ENCODE measurements at places on chromosomes 5 and 9.

DNA sequence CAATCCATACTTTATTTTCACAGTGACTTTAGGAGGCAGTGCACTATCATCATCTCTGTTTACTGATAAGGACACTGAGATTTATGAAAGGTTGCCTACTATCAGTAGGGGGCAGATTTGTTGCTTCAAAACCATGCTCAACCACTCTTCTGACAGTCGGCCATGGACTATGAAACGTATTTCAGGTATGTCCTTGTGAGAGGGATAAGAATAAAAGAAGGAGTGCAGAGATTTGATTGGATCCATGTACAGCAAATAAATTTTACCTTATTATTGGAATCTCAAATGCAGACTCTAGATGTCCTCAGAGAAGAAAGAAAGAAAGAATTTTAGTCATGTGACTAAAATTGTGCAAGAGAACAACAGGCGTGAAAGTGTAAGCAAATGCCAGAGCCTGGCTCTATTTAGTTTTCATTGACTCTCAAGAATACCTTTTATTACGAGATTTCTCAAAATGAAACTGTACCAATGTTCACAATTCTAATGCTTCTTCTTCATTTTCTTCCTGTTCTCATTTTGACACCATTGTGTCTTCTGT, 296.6 kb upstream of the RASA1 start:
- peak; percentile 10 for DNase-seq

- DNase-seq = no peak
Measured at GRCh38 chr5:67381236-67381880, 184.8 kb upstream of the CD180 start.

- no peak for DNase-seq
Measured at GRCh38 chr9:83336706-83337105, 201.5 kb downstream of the FRMD3 start.

GRCh38 chr5:77972469-77973252, 196.5 kb upstream of the TBCA start:
- DNase-seq = peak; percentile 64

GRCh38 chr5:2181557-2181956, 298.8 kb upstream of the IRX4 start:
- DNase-seq = no peak

GRCh38 chr9:101707721-101708120, 30.7 kb downstream of the GRIN3A start:
- DNase-seq = no peak

- no peak for DNase-seq
Measured at GRCh38 chr5:10233505-10233904, 16.2 kb downstream of the ATPSCKMT start.

GRCh38 chr9:109010746-109011145, 2.6 kb downstream of the CTNNAL1 start:
- no peak for DNase-seq

GRCh38 chr5:159337016-159337955, 7.0 kb upstream of the IL12B start:
- DNase-seq = peak; percentile 53

GRCh38 chr5:32843531-32843895, 132.4 kb downstream of the NPR3 start:
- no peak for DNase-seq

- no peak for DNase-seq
Measured at GRCh38 chr5:103919506-103919905, 356.9 kb upstream of the NUDT12 start.

- no peak for DNase-seq
Measured at GRCh38 chr5:109335114-109335513, 74.7 kb downstream of the PJA2 start.

DNA sequence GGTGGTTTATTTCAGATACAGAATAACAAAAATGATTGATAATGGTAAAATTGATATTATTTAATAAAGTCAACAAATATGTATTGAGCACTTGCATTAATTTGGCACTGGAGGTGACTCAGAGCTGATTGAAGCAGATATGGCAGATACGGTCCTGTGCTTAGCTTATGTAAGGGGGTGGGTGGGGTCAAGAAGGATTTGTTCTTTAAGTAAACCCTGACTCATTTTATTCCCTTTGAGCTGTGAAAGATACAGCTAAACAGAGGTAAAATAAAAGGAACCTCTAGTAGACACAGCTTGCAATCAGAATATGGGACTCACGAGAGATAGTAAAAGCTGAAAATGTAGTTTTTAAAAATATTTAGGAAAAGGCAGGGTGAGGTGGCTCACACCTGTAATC, 201.3 kb upstream of the CLINT1 start:
- DNase-seq = no peak
